ENCODE measurements at places on chromosomes 6 and 20.
A peak's percentile ranks its signal among the peaks of the same experiment; 100 is the strongest.

- DNase-seq = no peak
Measured at GRCh38 chr6:142707255-142707654, 237.7 kb downstream of the HIVEP2 start.

DNA sequence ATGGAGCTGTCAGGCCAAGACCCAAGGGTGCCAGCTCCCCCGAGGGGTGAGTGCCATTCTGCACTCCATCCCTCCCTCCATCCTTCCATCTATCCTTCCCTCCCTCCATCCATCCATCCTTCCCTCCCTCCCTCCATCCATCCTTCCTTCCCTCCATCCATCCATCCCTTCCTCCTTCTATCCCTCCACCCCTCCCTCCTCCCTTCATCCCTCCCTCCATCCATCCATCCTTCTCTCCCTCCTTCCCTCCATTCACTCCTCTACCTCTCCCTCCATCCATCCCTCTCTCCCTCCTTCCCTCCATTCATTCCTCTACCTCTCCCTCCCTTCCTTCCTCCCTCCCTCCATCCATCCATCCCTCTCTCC lies 41.3 kb upstream of the MRGBP start:
- no peak for DNase-seq

GRCh38 chr20:45347936-45348778 lies at the start of gene SDC4:
SDC4 (minus strand) TSS chr20:45348424; CDS start chr20:45348384, 40 bp downstream.
- peak; percentile 91 for DNase-seq

DNA sequence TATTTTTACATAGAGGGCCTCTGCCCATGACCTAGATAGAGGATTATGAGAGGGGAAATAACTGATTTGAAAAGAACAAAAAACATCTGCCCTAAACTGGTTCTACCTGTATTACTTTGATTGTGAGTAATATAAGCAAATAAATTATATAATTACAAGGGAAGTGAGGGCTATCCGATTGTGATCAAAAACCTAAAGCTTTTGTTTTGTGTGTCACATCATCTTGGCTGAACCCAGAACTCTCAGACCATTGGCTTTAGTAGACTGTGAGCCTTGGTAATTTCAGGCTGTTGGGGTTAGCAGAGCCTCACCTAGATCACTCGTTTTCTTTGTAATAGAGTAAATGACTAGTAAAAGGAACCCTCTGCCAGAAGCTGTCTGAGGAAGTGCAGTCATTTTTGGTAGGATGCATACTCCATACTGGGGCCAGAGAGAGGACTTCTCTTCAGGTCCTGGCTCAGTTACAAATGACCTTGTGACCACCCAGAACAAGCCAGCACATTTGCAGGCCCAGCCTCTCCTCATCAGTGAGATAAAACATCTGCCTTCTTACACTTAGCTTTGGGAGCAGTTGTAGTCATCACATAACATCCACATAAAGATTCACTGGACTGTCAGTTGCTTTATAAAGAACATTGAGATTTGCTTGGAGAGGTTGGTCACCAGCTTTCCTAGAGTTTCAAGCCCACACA lies 13.5 kb downstream of the STK35 start:
- DNase-seq = no peak

DNA sequence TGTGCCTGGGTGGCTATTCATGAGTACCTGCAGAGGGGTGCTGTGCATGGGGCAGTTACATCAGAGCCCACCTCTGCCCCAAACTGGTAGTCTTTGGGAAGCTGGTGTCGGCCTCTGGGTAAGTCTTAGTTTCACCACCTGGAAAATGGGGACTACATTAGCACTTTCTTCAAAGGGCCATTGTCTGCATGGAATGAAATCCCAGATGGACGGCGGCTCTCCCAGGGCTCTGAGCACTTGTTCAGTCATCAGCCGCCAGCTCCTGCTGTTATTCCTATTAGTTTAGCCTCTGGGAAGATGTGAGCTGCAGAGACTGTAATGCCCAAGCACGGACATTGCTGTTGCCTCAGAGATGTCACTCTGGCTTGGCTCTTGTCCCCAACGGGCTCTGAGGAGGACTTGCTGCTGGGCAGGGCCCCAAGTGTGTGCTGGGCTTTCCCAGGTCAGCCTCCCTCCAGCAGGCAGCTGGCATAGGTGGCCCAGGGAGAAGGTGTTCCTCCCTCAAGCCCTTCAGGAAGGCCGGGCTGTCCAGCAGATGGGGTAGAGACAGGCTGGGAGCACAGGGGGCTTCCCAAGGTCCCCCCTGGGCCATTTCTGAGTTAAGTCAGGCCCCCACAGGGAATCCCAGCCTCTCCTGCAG lies 268.3 kb downstream of the TFAP2C start:
- no peak for DNase-seq

DNA sequence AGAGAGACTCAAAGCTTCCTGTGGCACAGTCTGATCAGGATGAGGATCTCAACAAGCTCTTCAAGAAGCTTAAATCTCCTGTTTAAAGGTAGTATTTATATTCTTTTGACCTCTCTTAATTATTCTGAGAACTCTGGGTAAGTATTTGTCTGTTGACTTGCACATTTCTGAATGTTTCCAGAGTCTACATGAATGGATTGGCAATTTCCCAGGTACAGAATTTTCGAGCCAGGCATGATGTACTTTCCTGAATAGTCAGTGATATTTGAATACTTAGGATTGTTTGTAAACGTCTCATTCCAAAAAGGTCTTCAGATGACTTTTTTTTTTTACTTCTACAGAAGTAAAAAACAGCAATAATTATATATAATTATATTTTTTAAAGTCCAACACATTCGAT lies 293.4 kb downstream of the TBC1D32 start:
- DNase-seq = no peak

GRCh38 chr6:100472674-100473073 lies 8.0 kb upstream of the SIM1 start:
- DNase-seq = no peak
